ENCODE measurements at places on chromosomes 7 and 10.

DNA sequence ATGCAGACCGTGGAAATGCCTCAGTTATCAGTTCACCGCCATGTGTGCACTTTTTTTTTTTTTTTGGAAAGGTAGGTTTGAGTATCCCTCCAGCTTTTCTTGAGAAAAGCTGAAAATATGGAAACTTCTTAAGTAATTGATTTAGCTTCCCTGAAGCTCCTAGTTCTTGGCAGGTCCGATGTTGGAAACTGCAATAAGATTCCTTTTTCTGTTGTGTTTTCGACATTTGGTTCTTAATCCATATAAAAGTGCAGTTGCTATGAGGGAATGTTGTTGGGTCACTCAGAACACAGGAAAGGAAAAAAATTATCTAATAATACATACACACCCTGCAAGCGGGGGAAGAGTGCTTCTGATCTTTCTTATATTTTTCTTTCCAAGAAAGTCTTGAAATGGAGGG, 665.2 kb downstream of the INHBA start:
- no peak for DNase-seq

DNA sequence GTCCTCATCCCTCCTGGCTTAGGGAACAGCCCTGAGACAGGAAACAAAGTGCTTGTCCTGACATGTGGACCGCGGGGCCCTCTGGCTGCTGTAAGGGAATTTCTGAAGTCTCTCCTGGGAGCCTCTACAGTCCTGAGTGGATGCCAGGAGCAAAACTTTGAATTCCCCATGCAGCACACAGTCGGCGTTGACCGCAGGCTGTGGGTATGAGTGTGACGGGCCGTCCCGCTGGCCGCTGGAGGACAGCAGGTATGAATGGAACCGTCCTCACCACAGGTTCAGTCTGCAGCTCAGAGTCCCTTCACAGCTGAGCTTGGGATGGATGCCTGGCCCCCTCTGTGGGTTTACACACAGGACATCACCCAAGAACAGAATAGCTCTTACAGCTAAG, 94.9 kb downstream of the GPR26 start:
- no peak for DNase-seq

DNA sequence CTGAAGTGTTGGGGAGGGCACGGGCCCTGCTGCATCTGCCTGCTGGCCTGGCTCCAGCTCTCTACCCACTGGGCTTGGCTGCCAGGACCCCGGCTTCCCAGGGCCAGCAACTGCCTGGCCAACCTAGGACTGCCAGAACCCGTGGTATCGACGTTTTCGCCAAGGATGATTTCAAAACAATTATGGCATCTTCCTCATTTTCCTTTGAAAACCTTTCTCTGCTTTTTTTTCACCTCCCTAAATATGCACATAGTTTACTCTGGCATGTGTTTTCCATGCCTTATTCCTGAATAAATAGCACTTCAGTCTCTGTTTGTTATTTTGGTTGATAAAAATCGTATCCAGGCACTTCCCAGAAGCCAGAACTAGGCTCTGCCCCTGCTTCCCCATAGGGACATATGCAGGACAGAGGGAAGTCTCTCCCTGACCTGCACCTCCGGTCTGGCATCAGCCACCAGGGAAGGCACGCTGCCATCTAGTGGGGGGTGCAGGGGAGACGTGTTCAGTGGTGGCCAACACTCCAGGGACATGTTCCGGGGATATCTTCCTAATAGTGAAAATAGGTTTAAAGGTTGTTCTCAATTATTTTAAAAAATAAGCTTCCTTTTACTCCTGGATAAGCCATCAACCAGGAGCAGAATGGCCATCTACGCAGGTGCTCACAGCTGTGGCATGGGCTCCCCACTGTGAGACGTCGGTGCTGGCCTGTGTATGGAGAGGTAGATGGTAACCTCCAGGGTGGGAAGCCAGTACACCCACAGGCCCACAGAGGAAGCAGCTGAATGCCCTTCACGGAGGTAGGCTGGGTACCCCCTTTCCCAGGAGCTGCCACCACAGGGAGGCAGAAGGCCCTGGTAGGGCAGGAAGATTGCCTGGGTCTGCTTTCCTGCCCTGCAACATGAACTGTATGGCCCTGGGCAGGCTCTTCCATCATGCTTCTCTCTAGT, 30.7 kb upstream of the ANTXRL start:
- DNase-seq, result peak; percentile 27

GRCh38 chr10:133164816-133165555, 5.0 kb downstream of the KNDC1 start:
- no peak for DNase-seq

DNA sequence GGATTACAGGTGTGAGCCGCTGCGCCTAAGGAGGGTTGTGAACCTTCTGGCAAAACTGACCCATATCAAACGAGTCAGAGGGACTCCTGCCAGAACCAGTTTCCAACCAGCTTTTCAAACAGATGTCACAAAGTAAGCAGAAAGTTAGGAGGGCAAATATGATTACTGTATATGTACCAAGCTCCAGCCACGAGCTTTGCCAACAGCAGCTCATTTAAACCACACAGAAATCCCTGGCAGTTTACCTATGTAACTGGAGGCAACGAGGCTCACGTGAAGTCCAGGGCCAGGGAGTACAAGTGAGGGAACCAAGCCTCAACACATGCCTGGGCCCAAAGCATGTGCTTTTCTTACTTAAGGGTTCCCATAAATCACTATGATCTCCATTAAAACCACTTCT, 12.5 kb upstream of the DAGLB start:
- no peak for DNase-seq

DNA sequence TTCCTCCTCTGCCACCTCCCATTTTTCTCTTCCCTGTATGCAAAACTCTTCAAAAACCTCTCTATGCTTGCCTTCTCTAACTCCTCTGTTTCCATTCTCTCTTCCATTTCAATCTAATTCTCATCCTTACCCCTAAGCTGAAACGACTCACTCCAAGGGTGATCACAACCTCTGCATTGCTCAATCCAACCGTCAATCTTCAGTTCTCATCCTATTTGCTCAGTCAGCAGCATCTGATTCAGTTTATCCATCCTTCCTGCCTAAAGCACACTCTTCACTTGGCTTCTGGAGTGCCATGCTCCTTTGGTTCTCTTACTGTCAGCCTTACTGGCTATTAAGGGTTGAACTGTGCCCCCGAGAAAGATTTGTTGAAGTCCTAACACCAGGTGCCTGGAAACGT, 163.5 kb upstream of the NEBL start:
- no peak for DNase-seq

GRCh38 chr7:150407588-150408392, 28.7 kb downstream of the ZNF775 start:
- no peak for DNase-seq

GRCh38 chr7:70098133-70098561, 499.9 kb downstream of the AUTS2 start:
- no peak for DNase-seq

- peak; percentile 96 for DNase-seq
These were observed 81.9 kb downstream of the RAMP3 start for GRCh38 chr7:45239486-45239885.

- DNase-seq, result no peak
These were observed 273.3 kb downstream of the DNAJB6 start for GRCh38 chr7:157609932-157610640.

DNA sequence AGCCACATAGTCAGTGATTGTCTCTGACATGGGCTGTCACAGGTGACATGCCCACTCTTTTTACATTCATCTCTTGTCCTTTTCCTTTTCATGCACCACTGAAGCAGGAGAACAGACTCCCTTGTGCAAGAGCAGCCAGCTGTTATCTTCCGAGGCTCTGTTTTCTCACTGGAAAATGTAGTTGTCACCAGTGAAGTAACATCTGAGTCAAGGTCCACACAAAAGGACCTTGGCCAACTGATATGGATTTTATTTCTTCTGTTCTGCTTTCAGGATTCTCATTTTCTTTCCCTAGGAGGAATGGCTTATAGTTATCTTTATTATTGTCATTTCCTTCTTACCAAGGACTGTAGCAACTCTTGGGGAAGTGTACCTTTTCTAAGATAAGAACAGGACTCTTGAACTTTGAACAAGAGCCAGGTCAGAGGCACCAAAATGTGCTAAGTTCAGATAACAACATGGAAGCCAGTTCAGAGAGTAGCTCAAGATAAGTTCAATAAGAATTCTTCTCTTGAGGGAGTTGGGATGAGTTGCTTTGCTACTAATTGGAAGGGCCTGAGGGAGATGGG, 22.7 kb downstream of the AVPI1 start:
- DNase-seq, result no peak

DNA sequence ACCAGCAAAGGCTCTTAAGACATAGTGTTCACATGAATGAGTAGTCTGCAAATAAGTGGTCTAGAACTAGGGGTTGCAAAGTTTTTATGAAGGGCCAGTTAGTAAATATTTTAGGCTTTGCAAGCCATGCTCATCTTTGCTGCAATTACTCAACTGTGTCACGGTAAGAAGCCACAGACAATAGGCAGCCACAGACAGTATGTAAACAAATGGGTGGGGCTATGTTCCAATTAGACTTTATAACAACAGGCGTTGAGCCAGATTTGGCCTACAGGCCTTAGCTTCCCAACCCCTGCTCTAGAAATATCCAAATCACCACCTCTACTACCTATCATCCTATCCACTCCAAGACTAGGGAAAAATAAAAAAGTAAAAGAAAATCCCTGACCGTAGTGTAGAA, 9.2 kb downstream of the IKZF5 start:
- no peak for DNase-seq

DNA sequence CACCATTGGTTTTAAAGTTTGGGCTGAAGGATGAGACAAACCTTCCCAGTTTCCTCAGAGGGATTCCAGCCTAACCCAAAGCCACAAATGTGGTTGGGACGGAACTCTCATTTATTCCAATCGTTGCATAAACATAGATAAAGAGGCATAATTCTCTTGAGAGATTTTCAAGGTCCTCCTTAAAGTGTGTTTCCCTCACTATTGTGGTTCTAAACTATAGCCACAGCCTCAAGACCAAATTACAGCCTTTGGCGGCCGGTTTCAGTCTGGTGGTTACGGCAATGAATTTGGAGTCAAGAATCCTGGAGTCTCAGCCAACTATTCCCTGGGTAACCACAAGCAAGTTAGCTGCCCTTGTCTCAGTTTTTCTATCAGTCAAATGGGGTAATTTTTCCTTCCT, 42.6 kb downstream of the SEM1 start:
- no peak for DNase-seq

DNA sequence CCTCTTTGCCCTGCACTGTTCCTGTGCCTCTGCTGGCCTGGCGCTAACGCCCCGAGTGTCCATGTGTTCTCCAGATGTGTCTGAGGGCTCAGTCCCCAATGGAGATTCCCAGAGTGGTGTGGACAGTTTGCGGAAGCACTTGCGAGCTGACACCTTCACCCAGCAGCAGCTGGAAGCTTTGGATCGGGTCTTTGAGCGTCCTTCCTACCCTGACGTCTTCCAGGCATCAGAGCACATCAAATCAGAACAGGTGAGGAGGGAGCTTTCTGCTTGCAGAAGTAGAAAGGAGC, 60.9 kb downstream of the PAX2 start:
- no peak for DNase-seq

DNA sequence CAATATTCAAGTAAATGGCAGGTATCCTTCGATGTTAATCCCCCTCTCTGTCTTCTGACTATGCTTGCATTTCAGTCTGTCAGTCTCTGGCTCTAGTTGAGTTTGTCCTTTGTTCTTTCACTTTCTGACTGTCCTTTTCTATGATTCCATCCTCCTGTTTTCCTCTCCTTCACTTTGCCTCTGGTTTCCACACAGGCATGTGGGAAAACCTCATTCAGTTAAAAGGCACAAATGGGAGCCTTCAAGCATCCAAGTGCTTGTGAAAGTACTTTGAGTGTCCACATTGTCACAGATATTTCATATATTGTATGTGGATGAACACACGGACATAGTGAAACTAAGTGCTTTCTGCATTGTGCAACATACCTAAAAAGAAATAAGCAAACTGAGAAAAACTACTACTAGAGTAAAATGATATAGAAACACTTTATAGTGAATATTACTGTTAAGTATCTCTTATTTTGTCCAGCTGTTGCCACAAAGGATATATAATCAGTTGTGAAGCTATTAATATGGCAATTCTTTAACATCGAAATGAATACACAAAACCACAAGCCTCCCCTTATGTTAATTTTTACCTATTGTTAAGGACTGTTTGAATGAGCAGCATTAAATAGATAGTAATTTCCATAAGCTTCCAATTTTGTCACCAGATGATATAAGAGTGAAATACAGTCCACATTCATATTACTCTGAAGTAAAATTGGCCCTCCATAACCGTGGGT, 71.7 kb downstream of the NRBF2 start:
- DNase-seq, result no peak

- DNase-seq, result no peak
These were observed 89.6 kb downstream of the FZD1 start for GRCh38 chr7:91353848-91354247.

GRCh38 chr10:36026081-36026480, 384.0 kb upstream of the FZD8 start:
- DNase-seq, result peak; percentile 24

DNA sequence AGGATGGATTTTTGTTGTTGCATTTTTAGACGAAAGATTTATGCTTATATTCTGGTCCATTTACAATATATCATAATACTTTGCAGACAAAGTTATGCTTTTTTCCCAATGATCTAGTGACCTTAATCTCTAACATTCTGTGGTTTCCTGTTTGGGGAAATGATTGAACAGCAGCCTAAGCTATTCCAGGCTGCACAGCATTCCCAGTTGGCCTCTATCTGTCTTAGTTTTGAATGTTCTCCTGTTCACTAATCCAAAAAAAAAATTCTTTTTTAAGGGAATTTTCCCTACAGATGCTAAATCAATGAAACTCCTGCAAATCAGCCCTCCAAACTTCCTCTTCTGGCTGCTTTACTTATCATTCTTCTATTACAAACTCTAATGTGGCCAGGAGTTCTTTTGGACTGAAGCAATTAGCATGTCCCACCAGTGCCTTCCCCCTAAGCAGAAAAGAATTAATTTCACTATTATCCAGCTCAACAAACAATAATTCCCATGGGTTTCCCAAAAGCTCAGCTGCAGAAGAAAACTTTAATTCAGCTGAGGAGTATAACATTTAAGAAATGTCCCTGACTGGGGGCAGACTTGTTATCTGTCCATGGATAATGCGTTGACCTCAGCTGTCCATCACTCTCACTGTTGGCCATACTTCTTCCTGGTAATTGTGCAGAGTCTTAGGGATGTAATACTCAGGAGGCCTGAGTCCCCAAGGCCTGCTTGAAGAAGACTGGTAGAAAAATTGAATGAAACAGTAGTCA, 81.9 kb upstream of the TRIL start:
- no peak for DNase-seq

DNA sequence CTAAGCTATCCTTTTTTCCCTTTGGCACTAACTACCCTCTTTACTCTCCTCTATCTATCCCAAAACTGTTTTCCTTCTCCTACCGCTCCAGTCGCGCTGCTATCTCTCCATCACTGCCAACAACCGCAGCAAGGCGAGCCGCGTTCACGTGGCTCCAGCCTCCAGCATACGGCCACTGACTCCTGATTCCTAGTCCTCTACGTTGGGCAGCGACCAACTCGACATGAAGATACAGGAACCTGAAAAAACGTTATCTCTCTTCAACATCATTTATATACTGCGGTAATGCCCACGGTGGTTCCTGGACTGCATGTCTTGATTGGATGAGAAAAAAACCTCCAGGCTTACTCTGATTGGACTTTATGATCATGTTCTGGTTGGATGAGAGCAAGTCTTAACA, 129.5 kb downstream of the ZNF716 start:
- no peak for DNase-seq

GRCh38 chr10:8331896-8332729, 277.6 kb downstream of the GATA3 start:
- DNase-seq, result peak; percentile 7

GRCh38 chr10:47041396-47042198, 130.4 kb downstream of the PTPN20 start:
- DNase-seq, result no peak

GRCh38 chr10:13526948-13527863, 1.6 kb downstream of the BEND7 start:
- peak; percentile 84 for DNase-seq
